Central memory CD8-positive, alpha-beta T cell (primary cell): ENCODE measurements at places on chromosomes 16 and 17.

DNA sequence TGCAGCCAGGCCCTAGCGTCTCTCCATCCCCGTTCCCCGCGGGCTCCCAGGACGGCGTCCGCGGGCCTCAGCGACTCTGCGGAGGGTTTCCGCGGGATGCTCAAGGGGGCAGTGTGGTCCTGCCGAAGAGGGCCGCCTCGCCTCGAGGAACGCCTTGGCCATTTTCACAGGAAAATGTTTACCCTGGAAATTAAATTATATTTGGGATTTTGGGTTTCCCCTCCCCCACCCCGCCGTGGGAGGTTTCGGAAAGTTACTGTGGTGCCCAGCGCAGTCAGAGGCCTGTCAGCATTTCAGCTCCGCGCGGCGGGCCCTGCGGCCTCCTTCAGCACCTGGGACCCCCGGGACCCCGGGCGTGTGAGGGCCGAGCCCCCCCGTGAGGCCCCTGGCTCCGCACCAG is 94.5 kb downstream of the PCTP start:
- no peak for DNase-seq

DNA sequence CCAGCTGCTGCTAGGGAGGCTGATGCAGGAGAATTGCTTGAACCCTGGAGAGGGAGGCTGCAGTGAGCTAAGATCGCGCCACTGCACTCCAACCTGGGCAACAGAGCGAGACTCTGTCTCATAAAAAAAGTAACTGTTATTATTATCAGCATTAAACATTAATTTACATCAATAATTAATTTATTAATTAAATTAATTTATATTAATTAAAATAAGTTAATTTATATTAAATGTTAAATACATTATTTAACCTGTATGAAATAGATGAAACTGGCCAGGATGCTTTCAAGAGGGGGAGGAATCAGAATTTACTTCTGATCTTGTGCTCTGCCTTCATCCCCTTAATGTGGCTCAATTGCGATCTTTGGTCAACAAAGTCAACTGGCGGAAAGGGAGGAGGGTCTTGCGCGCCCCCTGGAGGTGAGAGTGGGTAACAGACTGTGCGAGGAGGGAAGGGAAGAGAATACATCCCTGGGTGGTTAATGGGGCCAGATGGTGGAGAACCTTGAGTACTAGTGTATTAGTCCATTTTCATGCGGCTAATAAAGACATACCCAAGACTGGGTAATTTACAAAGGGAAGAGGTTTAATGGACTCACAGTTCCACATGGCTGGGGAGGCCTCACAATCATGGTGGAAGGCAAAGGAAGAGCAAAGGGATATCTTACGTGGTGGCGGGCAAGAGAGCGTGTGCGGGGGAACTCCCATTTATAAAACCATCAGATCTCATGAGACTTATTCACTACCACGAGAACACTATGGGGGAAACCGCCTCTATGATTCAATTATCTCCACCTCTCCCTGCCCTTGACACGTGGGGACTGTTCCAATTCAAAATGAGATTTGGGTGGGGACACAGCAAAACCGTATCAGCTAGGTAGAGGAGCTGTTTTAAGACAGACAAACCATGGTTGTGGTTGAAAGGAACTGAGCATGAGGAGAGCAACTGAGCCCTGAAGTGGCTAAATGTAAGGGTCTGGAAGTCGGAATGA is 15.7 kb upstream of the CPPED1 start:
- peak; percentile 54 for DNase-seq

GRCh38 chr17:34485999-34486398 is 93.4 kb upstream of the TMEM132E start:
- DNase-seq, result no peak

DNA sequence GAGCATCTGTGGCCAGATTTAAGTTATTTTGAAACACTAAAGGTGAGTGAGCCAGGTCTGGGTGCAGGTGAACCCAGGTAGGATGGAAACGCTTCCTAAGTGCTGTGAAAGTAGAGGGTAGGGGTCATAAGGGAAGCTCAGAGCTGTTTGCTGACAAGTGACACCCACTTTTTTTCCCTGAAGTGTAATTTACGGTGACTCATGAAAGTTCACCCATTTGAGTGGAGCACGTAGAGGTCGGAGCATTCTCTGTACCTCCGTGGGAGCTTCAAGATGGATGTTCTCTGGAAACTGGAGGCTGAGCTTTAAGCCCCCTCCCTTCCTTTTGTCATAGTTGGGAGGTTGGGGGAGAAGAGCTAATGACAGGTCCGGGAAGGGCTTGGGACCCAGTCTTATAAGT is 44.3 kb downstream of the MPRIP start:
- no peak for DNase-seq

GRCh38 chr16:11302977-11303376 is 21.8 kb upstream of the PRM1 start:
- DNase-seq, result no peak

DNA sequence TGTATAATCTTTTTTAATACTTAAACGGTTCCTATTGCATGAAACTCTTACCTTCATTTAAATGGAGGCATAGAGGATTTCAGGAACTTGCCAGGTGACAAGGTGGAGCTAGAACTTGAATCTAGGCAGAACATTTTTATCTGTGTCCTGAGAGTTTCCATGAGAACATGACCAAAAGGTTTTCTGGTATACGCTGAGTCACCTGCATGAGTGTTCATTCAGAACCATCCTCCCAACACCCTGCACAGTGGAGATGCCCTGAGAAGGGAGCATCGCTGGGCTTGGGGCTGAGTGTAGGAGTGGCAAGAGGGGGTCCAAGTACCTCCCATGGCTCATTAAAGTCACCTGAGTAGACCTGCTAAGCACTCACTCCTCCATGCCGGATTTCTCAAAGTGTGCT is 169.7 kb upstream of the CACNG5 start:
- no peak for DNase-seq

- no peak for DNase-seq
These were observed 60.2 kb downstream of the CMC2 start for GRCh38 chr16:80946481-80946880.

DNA sequence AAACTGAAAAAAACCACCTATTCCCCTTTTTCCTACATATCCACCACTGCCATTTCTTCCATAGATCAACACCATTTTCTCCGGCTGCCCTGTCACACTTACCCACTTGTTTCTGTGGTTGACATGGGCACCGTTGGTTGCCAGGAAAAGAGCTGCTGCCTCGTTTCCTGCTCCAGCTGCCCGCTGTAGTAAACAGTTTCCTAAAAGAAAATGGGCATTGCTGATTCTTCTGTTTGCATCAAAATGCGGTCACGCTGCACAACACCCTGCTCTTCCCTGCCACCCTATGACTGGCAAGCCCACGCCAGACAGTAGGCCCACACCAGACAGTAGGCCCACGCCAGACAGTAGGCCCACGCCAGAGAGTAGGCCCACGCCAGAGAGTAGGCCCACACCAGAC is 46.3 kb downstream of the CYB5D2 start:
- DNase-seq, result no peak

GRCh38 chr17:28717578-28718332 is at the start of gene RAB34:
Gene RAB34, minus strand, starts transcription at chr17:28717868. Its CDS starts 602 bp downstream, at chr17:28717266.
- no peak for DNase-seq

DNA sequence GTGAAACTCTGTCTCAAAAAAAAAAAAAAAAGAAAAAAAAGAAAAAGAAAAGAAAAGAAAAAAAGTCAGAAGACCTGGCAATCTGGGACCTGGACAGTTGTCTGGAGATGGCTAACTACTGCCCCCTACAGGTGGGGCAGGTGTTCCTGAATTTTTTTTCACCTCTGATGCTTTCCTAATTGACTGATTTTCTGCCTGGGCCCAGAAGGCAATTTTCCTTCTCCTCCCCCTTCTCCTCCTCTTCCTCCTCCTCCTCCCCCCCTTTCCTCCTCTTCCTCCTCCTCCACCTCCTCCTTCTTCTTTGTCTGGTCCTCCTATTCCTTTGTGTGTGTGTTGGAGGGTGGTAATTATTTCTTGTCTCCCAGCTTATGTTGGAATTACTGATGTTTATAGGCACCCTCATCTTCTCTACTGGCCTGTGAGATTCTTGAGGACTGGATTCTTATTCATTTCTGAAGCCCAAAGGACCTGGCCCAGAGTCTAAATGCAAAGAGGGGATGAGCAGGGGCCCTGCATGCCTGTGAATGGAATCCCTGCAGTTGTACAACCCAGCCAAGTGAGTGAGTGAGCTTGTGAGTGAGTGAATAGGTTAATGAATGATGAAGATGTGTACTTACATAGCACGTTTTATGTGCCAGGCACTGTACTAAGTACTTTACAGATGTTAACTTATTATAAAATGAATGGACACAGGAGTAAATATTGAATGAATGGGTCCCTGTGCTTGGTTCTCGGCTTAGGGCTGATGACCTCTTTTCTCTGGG is 26.9 kb downstream of the IRX5 start:
- no peak for DNase-seq
